ENCODE measurements at places on chromosomes 2 and 18. TPM values are rescaled to one million over a fixed set of nuclear protein-coding genes. Genes with fewer than 3 reads are reported as not detected.

The ALPI gene
- total RNA-seq, result not detected

The KRTCAP3 gene
- total RNA-seq, result 13.4 TPM

The STAT4 gene
- 125 TPM for total RNA-seq

The CLEC4F gene
- total RNA-seq, result not detected

The TTN gene
- 6.6 TPM for total RNA-seq

The LTBP1 gene
- 0.50 TPM for total RNA-seq

The NDUFAF7 gene
- total RNA-seq, result 30.6 TPM

The AP1S3 gene
- 5.2 TPM for total RNA-seq

The SFT2D3 gene
- 3.7 TPM for total RNA-seq

The DES gene
- 0.10 TPM for total RNA-seq

- no peak overlapping the region for H3K4me3 ChIP-seq
- H3K27me3 ChIP-seq, result peaks cover 45% of the 10 kb centered on the region
- H3K36me3 ChIP-seq, result no peaks in the 10 kb centered on the region
- H3K27ac ChIP-seq, result no peak overlapping the region
Observed at GRCh38 chr2:72159211-72159993, 11.7 kb upstream of the CYP26B1 start.

- H3K36me3 ChIP-seq, result peaks cover 2% of the 10 kb centered on the region
- peak overlapping the region; percentile 87 for H3K4me3 ChIP-seq
- no peak overlapping the region for H3K27ac ChIP-seq
- H3K4me1 ChIP-seq, result peaks cover 6% of the 10 kb centered on the region
Observed at GRCh38 chr2:186695081-186695756, 1.4 kb downstream of the FAM171B start.

DNA sequence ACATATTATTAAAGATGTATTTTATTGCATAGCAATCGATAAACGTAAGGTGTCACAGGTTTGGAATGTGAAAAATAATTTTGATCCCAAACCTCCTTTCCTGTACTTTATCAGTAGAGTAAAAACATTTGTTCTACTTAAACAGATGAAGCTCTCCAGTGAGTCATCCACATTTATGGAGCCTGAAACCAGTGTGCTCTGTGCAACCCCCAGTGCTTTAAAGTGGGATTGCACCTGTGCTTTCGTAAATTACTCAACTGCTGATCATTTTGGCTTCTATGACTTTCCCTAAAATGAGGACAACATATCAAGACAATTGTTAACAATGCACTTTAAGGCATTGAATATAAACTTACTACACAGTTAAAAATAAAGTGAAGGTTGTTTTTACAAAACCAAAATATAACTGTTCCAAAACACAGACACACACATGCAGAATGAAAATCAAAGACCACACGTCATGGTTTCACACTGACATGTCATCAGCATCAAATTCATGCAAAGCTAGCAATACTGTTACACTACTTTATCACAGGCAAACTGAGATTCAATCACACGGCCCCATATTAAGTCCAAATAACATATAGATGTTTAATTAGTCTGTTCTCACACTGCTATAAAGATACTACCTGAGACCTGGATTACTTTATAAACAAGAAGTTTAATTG lies 9.7 kb downstream of the TMEM18 start:
- no peak overlapping the region for H3K4me3 ChIP-seq
- H3K27me3 ChIP-seq, result no peaks in the 10 kb centered on the region
- peak; percentile 35 for DNase-seq
- peaks cover 28% of the 10 kb centered on the region for H3K4me1 ChIP-seq
- H3K36me3 ChIP-seq, result peaks cover 16% of the 10 kb centered on the region
- H3K27ac ChIP-seq, result peak overlapping the region; percentile 22

GRCh38 chr18:3799515-3799914 lies 349.5 kb downstream of the TGIF1 start:
- H3K4me3 ChIP-seq, result no peak overlapping the region
- no peak for DNase-seq
- no peaks in the 10 kb centered on the region for H3K27me3 ChIP-seq
- H3K36me3 ChIP-seq, result no peaks in the 10 kb centered on the region
- H3K4me1 ChIP-seq, result peaks cover 2% of the 10 kb centered on the region

DNA sequence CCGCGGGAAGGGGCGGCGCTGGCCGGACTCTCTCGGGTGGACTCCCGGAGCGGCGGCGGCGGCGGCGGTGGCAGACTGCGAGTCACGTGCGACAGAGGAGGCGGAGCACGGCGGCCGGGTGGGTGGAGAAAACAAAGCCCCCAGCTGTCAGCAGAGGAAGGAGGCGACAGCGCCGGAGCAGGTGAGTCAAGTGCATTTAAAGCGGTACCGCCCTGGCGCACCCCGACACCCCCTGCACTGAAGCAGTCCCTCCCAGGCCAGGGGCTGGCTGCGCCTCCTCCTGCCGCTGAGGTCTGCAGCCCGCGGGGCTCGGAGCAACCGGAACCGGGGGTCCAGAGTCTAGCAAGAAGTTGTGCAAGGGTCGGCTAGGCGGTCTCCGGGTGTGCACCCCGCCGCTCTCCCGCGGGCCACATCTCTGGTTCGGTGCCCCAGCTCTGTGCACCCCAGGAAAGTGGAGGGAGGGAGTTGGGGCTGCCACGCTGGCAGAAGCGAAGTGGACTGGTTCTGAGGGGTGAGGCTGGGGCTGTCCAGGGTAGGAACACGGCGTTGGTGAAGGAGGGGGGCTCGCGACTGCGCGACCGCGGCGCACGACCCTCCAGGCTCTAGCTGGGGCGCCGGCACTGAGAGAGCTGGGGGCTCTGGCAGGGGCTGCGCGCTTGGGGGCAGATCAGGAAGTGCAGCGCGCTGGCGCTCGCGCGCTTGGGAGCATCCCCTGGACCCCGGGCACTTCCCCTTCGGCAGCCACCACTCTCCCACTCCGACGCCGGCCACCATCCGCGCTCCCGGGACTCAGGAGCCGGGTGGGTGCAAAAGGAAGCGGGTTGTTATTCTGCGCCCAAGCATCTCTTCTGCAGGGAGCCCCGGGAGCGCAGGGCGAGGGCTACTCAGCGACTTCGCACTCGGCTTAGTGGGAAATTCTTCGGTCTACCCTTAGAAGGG lies 64.0 kb upstream of the MAPRE2 start:
- DNase-seq, result peak; percentile 83
- H3K4me3 ChIP-seq, result peak overlapping the region; percentile 89
- peaks cover 2% of the 10 kb centered on the region for H3K36me3 ChIP-seq

DNA sequence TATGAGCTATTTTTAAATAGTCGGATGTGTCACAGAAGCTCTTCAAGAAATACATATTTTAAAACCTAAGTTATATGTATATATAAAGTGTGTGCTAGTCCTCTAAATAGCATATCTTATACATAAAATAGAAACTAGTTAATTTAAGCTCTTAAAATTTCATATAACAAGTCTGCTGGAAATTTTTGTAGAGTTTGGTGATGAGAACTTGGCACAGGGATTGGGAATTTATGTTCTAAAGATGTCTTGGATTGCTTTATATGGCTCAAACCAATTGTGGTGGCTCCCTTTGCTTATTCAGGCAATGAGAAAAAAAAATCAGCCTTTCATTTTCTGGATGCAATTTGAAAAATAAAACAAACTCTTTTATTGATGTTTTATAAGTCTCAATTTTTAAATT lies 142.8 kb upstream of the KCNJ3 start:
- H3K4me3 ChIP-seq, result no peak overlapping the region
- H3K4me1 ChIP-seq, result no peaks in the 10 kb centered on the region
- no peak for DNase-seq
- H3K36me3 ChIP-seq, result no peaks in the 10 kb centered on the region

DNA sequence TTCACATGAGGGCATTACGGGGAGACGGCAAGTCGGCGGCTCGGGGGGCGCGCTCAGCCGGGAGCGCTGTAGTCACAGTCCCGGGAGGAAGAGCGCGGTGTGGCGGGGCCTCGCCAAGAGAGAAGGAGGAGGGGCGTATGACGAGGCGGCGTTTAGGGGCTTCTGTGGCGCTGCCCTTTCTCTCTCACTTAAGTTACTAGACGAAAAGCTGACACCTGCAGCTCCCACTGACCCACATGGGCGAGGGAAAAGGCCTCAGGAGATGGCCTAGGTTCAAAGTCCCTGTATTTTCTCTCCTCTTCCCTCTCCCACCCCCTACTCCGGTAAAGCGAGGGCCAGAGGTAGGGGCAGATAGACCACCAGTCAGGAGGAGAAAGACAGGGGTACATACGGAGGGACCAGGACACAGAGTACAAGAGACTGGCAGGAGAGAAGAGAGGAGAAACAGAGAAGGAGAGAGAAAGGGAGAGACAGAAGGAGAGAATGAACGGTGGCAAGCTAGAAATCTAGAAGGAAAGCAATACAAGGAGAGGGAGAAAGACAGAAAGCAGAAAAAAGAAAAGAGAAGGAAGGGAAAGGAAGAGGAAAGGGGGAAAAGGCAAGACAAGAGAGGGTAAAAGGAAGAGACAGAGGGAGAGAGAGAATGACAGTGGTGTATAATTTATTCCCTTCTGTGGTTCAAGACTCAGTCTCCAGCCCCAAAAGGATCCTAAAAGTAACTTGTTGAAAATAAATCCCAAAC lies 3.8 kb downstream of the SIX2 start:
- H3K27ac ChIP-seq, result no peak overlapping the region
- peaks cover 46% of the 10 kb centered on the region for H3K4me1 ChIP-seq
- DNase-seq, result no peak
- no peaks in the 10 kb centered on the region for H3K36me3 ChIP-seq
- peaks cover 91% of the 10 kb centered on the region for H3K27me3 ChIP-seq
- no peak overlapping the region for H3K4me3 ChIP-seq
